ENCODE measurements at places on chromosomes 7 and 10.

DNA sequence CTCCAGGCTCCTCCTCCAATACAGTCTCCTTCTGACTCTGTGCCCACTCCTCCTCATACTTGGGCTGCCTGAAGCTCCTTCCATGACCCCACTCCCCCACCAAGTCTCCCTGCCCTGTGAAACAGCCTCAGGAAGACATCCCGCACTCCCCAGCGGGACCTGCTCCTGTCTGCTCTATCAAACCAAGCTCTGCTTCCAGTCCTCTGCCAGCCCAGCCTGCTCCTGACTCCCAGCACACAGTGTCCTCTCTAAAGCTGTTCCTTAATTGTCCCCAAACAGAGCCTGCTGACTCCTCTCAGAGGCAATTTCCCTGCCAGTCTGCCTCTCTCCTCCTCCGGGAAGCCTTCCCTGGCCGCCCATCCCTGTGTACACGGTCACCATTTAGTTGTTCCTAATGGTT lies 9.9 kb downstream of the POLL start:
- no peak for DNase-seq

DNA sequence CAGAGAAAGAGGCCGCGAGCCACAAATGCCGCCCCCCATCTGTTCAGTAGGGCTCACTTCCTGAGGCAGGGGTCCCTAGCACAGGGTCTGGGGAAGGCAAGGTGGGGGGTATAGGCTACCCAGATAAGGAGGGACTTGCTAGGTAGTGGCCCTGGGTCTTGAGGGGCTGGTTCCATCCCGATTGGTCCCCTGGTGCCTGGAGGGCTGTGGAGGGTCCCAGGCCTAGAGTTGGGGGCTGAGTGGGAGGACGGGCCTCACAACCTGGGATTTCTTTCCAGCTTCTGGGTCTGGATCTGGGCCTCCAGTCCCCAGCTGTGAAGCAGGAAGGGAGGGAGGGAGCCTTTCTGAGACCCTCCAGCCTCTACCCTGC lies 75.1 kb upstream of the EN2 start:
- no peak for DNase-seq

GRCh38 chr10:58104351-58104751 lies 163.3 kb downstream of the IPMK start:
- DNase-seq: no peak

DNA sequence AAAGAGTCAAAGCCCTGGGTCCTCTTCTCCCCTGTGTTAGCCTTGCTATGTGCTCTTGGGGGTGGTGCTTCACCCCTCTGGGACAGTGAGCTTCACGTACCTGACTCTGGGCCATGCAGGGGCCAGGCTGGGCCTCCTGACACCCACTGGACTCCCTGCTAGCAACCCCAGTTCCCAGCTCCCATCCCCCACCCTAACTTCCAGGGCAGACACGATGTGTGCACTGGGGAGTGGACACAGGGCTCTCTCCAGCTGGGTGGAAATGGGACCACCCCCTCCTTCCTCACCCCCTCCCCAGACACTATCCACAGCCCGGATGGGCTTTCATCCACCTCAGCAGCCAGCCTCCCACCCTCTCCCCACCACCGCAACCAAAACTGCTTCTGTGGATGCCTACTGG lies 113.0 kb upstream of the ZNF479 start:
- no peak for DNase-seq

GRCh38 chr7:127245002-127245401 lies 7.7 kb downstream of the GRM8 start:
- DNase-seq: no peak

DNA sequence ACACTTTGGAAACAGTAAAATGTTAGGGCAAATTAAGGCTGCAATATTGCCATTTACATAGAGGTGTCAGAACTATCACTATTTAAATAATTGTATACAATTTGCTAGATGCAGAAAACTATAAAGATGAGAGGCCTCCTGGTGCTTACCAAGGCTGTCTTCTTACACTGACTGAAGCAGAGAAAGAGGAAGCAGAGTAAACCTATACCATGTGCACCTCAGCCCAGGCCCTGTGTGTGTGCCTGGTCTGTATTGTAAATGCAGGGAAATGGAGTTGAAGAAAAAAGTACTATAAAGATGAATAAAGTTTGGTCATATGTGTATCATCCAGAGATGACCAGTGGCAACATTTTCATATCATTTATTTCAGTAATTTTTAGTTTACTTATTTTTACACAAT lies 29.2 kb downstream of the ELMO1 start:
- DNase-seq: no peak

DNA sequence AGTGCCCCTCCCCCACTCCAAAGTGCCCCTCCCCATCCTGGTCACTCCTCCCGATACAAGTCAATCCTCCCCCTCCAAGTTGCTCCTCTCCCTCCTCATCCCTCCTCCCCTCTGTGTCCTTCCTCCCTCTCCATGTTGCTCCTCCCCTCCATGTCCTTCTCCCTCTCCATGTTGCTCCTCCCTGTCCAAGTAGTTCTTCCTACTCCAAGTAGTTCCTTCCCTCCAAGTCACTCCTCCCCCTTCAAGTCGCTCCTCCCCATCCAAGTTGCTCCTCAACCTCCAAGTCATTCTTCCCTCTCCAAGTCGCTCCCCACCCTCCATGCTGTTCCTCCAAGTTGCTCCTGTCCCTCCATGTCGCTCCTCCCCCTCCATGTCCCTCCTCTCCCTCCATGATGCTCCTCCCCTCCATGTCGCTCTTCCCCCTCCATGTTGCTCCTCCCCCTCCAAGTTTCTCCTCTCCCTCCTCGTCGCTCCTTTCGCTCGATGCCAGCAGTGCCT lies 8.6 kb upstream of the WBP1L start:
- DNase-seq: peak; percentile 83

- DNase-seq: no peak
These were observed 125.3 kb downstream of the HTR7 start for GRCh38 chr10:90732581-90732980.

DNA sequence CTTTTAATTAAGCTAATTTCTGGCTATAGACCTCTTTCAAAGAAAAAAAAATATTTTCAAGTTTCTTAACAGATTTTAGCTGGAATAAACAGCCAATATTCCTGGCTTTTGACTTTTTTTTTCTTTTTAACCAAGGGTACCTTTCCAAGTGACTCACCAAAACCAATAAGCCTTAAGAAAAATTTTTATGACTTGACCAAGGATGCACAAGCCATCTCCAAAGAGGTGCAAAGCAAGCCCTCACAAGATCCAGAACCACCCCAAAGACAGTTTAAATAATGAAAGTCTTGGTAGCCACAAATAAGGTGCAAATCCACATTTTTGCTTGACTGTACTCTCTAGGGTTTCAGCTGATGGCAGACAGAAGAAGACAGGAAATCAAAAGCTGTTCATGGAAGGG lies 76.5 kb downstream of the MAPK8 start:
- no peak for DNase-seq

- peak; percentile 24 for DNase-seq
These were observed 50.8 kb downstream of the ZRANB1 start for GRCh38 chr10:124992462-124993344.

DNA sequence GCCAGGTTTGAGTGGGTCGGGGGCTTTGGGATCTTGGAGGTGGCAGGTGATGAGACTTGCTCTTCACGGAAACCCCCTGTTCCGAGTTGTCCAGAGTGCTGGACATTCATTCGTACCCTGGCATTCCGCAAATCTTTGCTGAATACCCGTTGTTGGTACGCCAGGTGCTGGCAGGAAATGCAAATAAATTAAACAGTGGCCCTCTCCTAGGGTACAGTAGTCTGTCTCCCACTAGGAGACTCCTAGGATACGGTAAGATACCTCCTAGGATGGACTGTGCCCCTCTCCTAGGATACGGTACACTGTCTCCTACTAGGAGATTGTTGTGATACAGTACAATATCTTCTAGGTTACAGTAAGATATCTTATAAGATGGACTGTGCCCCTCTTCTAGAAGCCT lies 544 bp downstream of the SEC23IP start:
- DNase-seq: no peak

- no peak for DNase-seq
These were observed 18.5 kb upstream of the SRGN start for GRCh38 chr10:69069090-69070042.

DNA sequence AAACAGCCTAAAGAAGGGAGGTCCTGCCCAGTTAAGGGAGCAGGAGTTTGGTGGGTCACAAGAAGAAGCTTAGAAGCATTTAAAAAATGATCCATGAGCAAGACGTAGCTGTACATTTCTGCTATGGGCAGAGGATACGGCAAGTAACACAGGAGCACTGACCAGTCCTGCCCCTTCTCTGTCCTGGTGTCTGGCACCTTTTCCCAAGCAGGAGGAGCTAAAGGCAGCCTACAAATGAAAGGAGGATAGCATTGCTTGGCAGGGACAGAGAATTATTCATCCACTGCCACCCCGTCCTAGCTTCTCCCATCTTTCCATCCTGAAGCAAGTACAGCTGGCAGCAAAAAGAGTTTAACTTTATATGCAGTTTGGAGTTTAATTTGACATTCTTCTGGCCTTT lies 1077.6 kb downstream of the TYW1 start:
- peak; percentile 86 for DNase-seq

GRCh38 chr7:158406801-158407200 lies 180.8 kb downstream of the PTPRN2 start:
- no peak for DNase-seq

DNA sequence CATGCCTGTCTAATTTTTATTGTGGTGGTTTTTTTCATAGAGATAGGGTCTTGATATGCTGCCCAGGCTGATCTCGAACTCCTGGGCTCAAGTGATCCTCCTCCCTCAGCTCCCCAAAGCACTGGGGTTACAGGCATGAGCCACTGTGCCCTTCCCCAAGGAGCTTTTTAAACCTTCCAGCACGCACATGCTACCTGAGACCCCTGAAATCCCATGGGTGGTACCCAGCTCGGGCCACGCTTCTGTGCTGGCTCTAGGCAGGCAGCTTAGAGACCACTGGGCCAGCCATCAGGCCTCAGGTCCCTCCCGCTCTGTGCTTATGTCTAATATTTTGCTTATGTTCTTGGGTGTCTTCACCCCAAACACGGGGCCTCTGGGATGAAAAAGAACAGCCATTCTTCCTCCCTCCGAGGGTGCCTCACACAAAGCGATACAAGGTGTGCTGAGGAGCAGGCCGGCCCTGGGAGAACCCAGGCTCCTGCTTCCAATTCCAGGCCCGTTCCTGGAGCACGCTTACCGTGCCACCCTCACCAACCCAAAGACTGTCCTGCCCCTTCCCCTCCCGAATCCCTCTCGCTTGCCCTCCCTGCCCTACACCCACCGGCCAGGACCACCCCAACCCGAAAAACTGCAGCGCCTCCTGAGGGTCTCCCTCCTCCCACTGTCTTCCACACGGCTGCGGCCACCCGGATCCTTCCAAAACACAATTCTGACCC lies 10.9 kb downstream of the SPOCK2 start:
- DNase-seq: no peak

- DNase-seq: no peak
These were observed 292.6 kb downstream of the PARD3 start for GRCh38 chr10:34522546-34522945.

DNA sequence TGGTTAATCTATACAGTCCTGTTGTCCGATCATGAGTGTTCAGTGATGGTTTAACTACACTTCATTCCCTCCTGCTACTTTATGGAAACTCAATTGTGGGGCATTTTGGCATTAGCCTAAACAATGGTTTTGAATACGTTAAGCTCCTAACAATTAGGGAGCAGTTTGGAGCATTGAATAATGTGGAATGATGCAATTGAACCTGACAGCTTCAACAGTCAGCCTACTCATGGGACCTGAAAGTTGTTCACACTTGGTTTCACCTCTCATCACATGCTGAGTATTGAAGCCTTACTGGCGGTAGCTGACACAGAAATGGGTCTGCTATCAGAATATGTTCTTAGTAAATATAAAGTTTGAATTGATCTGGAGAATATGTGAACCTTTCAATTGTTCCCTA lies 186.1 kb downstream of the MLLT10 start:
- peak; percentile 14 for DNase-seq

GRCh38 chr10:91925022-91925320 lies 1.4 kb downstream of the BTAF1 start:
- no peak for DNase-seq

DNA sequence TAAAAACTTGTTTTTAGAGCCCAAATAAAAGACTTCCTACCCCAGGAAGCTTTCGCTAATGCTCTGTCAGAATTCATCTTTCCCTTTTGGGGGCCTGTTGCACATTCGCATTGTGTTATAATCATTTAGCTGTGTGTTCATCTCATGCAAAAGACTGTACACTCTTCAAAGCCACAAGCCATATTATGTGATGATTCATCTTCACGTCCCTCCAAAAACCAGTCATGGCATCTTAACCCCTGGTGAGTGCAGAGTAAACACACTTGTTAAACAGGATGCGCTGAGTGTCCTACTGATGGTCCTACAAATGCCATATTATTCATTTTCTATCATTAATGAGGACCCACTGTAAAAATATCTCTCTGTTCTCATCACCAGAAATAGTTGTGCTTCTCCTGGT lies 235.4 kb downstream of the KIAA1217 start:
- DNase-seq: no peak

DNA sequence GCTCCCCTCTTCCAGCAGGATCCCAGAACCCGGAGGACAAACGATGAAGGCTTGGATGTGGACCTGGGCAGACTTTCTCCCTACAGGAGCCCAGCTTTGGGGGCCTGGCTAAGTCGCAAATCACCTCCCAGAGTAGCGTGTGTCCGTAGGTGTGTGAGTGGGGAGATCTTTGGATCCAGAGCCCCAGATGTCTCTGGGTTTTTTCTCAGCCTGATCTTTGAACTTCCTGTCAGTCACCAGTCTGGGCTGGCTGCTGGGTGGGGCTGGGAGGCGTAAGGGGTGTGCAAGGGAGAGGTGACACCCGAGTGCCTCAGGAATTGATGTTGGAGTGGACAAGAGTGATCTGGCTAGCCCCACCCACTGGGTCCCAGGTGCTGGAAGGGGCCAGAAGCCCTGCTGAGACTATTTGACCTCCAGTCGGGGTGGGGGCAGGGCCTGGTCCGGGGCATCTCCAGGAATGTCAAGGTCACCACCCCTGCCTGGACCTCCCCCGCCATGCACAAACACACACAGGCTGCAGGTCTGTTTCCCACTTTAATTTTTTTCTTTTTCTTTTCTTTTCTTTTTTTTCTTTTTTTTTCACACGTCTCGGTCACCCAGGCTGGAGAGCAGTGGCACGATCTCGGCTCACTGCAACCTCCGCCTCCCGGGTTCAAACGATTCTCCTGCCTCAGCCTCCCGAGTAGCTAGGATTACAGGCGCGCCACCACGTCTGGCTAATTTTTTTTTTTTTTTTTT lies at the start of gene MOGAT3:
Gene MOGAT3, minus strand, starts transcription at position 175 of the 738 bp plus-strand sequence. CDS start 182 bp downstream, outside the sequence.
- no peak for DNase-seq

DNA sequence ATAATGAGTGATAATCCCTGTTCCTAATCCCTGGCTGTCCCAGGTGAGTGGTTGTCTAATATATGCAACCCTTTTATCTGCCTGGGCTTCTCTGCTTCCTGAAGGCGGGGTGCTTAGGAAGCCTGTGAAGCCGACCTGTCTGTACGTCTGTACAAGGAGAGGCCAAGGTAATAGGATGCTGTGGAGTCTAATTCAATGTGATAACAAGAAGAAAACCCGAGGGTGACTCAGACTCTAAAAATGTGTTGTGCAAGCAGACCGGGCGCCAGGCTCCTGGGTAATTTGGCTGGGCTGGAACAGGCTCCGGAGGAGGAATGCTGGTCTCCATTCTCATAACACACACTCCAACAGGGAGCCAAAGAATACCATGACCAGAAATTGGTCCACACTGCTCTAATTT lies 43.6 kb downstream of the THNSL1 start:
- peak; percentile 77 for DNase-seq
